Aorta (tissue), 5 donors: ENCODE measurements at places on chromosomes 3 and 15. TPM values are rescaled to one million over a fixed set of nuclear protein-coding genes. Genes with fewer than 3 reads are reported as not detected.

The UBA3 gene
- 38.0 TPM for total RNA-seq

The NR2E3 gene
- total RNA-seq: 3.2 TPM

DNA sequence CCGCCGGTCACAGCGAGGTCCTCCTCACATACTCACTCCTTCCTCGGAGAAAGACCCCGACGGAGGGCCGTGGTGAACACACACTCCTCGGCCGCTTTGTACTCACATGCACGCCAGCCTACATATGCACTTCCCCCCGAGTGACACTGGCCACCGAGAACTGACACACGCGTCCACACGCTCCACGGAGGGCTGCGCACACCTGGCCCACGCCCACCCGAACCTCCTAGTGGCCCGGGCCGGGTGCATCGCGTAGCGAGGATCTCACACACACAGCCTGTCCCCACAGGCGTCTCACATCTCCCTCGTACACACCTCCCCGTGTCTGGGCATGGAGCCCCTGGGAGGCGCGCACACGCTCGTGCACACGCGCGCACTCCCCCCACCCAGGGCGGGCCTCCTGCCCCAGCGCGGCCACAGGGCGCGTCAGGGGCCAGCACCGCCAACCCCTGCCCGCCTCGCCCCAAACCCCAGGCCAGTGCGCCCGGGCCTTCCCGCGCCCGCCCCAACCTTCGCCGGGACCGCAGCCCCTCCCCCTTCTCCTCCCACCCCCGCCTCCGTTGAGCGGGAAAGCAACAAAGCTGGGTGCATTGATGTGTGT lies 411 bp upstream of the C3orf70 start:
- DNase-seq: peak; percentile 77

DNA sequence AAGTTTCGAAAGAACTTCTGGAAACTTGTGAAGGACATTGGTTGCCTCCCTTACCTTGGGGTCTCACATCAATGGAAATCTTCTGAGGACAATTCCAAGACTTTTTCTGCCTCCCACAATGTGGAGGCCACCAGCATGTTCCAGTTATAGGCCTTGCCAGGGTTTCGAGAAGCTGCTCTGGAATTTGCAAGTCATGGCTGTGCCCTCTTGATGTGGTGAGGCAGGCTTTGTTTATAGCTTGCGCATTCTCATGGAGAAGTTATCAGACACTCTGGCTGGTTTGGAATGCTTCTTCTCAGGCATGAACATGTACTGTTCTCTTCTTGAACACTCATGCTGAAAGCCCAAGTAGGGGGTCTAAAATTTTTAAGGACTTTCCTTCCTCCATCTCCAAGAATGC lies 4.1 kb downstream of the CXCR6 start:
- no peak for DNase-seq

DNA sequence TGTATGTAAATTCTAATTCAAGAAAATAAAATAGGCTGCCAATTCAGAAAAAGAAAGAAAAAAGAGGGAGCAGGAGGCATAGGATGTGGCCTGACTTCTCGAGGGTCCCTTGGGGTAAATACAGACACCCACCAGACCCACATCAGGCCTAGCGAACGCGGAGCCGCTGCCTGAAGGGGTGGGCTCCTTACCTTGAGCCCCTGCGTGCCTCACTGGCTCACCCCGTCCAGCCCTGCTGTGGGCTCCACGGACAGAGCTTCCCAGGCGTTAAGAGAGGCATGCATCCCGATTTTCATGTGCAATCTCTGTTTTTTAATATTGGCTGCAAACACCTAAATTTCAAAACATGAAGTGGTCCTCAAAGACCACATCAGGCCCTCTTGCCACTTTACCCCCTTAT lies 257.8 kb downstream of the PLCL2 start:
- DNase-seq: no peak

- no peak for DNase-seq
Observed at GRCh38 chr15:80426316-80426715, 22.1 kb downstream of the ARNT2 start.

DNA sequence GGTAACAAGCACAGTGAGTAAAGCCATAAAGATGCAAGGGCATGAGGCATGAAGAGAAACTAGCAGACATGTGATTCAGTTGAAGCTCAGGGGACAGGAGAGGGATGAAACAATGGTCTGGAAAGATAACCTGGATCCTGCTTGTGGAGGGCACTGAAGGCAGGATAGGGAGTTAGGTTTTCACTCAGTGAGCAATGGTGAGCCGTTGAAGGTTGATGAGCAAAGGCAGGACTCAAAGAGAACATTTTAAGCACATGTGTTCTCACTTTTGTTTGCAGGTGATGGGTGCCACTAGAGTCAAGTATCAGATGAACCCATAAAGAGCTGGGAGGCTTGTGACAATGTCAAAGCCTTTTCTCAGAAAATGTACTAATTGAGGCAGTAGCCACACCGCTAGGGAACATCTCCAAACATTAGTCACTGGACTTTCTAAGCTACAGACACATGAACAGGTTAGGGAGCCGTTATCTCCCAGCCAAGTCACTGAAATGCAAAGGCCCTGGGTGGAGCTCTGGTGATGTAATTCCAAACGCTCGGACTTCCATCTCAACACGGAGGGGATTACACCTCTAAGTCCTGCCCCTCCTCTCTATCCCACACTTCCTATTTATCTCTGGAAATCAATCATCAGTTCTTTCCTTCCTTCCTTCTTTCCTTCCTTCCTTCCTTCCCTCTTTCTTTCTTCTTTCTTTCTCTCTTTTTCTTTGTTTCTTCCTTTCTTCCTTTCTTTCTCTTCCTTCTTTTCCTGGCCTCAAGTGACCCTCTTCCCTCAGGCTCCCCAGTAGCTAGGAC lies 22.7 kb downstream of the KLHL6 start:
- no peak for DNase-seq

GRCh38 chr3:41522612-41523011 lies 323.3 kb downstream of the CTNNB1 start:
- no peak for DNase-seq

DNA sequence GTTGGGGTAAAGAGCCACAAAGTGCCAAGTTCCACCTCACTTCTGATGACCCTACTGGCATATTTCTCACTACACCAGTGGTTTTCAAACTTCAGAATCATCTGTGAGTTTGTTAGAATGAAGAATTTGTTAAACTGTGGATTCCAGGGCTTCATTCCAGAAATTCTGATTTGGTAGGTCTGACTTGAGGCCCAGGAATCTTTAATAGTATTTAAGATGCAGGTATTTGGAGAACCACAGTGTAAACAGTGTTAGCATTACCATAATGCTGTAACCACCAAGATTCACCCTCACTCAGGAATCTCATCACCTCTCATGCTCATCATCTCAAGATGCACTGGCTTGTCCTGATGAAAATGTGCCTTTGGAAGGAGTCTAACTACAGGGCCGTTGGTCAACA lies 6.0 kb downstream of the KCNMB3 start:
- DNase-seq: no peak

GRCh38 chr3:83946049-83946448 lies 1012.7 kb upstream of the CADM2 start:
- DNase-seq: no peak

DNA sequence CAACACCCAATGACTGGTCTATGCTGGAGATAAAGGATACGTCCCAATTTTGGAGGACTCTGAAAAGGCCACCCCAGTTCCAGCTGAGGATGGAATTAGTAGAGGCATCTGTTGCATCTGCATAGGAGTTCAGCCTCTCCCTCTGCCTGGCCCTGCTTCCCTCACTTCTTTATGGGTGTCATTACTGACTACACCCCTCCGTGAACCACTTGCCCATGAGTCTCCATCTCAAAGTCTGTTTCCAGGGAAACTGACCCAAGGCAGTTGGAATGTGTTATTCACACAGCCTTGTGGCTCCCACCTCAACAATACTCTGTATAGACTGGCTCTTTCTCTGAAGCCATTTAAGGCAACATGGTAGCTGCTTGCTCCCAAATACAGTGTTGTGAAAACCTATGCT lies 21.4 kb upstream of the PCOLCE2 start:
- no peak for DNase-seq

DNA sequence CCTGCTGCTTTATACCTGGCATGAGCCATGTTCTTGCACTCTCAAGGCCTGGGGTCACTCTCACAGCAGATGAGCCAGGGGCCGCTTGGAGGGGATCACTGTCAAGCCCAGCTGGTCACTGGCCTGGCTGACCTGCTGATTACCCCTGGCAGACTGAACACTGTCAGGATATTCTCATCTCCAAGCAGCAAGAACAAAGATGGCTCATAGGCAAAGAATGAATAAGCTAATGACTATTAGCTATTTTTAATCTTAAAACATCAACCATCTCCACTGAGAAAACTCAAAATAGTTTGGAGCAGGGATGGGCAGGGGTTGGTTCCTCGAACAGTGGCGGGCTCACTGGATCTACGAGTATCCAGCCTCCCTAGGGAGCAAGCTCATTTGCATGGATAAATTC lies 64.4 kb upstream of the ACAN start:
- no peak for DNase-seq
